ENCODE measurements at places on chromosomes 11 and 22. TPM values are rescaled to one million over a fixed set of nuclear protein-coding genes. Genes with fewer than 3 reads are reported as not detected.

- DNase-seq = no peak
These were observed 29.4 kb upstream of the LYVE1 start for GRCh38 chr11:10597877-10598351.

GRCh38 chr11:778976-779954 lies 2.0 kb upstream of the GATD1 start:
- DNase-seq = no peak

DNA sequence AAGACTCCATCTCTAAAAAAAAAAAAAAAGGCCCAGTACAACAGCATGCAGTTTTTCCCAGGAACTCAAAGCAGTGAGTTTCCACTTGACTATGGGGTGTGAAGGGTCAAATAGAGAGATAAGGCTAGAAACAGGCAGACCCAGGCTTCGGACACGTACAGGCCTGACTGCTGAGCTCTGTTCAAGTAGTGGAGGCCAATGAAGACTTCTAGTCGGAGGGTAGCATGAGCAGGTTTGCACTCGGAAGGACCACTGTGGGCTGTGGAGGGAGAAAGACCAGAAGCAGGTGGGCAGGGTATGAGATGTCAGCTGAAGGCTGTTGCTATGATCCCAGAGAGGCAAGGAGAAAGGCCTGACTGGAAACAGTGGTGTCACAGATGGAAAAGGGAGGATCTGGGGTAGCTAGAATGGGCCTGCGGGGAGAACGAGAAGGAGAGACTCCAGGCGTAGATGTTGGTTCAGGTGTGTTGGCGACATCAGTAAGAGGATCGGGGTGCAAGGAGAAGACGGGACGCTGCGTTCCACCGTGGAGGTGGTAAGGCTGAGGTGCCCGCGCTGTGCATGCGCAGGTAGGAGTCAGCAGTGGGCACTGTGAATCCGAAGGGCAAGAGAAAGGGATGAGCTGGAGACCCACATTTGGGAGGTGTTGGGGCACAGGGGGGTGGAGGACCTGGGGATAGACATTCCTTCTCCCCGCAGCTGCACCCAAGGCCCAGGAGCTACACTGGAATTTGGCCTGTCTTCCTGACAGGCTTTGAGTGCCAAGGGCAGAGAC lies 49.4 kb upstream of the RAB1B start:
- no peak for DNase-seq

The A4GALT gene
- 29.9 TPM for total RNA-seq

DNA sequence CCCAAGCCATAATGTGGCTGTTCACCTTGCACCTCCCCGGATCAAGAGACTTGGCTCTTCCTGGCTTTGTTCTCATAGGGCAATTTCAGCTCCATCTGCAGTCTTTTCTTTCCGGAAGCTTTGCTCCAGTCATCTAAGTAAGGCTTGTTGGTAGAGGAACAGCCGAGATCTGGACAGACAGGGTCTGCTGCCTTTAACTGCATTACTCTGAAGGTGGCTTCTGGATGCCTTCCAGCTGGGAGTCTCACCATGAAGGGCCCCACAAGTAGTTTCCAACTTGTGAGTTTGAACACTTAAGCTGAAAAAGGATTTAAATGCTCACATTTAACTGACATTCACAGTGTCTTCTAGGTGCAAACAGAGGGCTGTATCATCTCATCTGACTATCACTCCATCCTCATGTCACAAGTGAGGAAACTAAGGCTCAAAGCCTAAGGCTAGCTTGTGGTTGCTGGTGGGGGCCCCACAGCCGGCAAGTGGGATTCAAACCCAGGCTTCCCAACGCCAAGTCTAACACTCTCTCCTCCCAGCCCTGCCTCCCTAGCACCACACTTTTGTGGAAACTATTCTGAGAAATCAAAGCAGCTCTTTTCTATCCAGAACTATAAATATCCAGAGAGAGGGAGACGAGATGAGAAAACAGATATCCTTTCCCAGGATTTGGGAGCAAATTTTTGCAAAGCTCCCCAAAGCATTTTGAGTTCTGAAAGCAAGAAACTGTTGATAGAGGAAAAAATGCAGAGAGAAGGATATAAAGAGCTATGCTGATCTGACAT lies 58.4 kb downstream of the GALNT18 start:
- DNase-seq = no peak

GRCh38 chr11:11667056-11667455 lies 45.3 kb upstream of the GALNT18 start:
- DNase-seq = no peak

DNA sequence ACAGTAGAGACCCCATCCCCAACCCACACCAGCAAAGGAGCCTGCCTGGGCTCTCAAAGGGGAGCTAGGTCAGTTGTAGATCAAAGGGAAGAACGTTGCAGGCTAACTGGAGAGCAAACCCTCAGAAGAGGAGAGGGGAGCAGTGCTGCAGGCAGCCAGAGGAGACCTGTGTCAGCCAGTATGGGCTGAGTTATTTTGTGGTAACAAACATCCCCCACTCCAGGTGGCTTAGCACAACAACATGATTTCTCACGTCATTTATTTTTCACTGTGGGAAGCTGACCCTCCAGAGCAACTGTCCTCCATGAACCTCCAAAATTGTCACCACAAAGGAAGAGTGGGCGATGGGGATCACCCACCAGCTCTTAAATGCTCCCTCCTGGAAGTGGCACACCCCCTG lies 19.8 kb upstream of the SHANK2 start:
- peak; percentile 34 for DNase-seq

DNA sequence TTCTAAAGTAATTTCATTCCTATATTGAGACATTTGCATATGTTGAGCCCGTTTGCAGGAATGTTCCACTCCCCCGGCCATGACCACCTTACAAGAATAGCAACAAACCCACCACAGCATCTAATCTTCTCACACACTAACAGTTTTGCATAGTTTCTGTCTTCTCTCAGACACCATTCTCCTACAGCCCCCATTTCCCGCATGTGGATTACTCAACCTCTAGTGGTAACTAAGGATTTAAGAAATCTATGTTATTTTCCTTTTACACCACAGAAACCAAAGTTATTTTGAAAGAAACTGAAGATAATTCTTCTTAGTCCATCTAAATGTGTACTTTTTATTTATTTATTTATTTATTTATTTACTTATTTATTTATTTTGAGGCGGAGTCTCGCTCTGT lies 2.3 kb downstream of the MS4A4E start:
- DNase-seq = no peak

- DNase-seq = no peak
These were observed 128.6 kb upstream of the DDI1 start for GRCh38 chr11:103907548-103908455.

The ANO9 gene
- not detected for total RNA-seq

DNA sequence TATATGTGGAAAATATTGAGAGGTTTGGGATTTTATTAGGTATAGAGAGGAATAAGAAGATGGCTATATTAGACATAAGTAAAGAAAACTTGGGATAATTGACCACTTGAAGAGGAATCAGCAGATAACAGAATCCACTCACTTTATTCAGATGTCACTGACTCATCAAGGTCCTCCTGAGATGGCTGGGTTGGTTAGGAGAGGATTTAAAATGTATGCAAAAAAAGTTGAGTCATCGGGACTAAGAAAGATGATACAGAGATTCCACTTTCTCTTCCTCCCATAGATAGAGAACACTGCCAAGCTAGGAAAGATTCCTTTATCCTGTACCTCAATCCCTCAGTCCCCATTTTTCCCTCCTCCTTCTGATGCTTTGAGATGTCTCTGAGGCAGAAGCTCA lies at the start of gene OR6A2:
OR6A2 (minus strand) TSS at position 288 of the 400 bp plus-strand sequence. CDS start 3,981 bp downstream, outside the sequence.
- DNase-seq = no peak

The TRIM49B gene
- total RNA-seq = not detected

DNA sequence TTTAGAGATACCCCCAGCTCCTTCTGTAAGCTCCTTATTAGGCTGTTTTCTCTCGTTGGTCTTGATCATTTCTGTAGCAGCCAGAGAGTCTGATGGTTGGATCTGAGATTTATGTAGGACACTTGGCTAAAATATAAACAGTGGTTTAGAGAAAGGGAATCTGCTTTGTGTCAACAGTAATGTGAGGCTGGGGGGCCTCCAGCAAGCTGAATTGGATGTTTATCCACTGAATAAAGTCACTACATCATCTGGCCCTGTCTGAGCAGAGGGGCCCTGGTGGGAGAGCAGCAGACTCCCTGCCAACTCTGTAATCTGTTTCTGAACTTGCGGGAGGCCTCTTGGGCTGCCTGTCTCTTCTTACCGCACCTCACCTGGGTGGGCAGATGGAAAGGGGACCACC lies 328.5 kb upstream of the PLET1 start:
- no peak for DNase-seq

The OR4C46 gene
- not detected for total RNA-seq

Data from osteocyte (in vitro differentiated cells).